ENCODE measurements at places on chromosomes 4 and X.

- no peak for DNase-seq
These were observed 69.8 kb downstream of the TBL1X start for GRCh38 chrX:9534686-9535085.

DNA sequence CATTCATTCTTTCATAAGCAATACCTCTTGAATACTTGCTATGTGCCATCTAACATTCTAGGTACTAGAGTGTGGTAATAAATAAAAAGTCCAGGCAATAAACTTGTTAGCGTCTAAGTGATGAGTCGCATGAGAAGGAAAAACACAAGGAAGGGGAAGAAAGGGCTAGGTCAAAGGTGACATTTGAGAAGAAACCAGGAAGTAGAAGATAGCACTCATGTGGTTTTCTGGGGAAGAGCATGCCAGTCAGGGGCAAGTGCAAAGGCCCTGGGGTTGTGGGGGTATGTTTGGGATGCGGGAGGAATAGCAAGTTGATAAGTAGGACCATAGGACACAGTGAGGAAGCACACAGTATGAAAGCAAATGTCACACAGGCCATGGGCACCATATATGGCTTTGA, 157.0 kb downstream of the TSPAN5 start:
- DNase-seq = no peak

DNA sequence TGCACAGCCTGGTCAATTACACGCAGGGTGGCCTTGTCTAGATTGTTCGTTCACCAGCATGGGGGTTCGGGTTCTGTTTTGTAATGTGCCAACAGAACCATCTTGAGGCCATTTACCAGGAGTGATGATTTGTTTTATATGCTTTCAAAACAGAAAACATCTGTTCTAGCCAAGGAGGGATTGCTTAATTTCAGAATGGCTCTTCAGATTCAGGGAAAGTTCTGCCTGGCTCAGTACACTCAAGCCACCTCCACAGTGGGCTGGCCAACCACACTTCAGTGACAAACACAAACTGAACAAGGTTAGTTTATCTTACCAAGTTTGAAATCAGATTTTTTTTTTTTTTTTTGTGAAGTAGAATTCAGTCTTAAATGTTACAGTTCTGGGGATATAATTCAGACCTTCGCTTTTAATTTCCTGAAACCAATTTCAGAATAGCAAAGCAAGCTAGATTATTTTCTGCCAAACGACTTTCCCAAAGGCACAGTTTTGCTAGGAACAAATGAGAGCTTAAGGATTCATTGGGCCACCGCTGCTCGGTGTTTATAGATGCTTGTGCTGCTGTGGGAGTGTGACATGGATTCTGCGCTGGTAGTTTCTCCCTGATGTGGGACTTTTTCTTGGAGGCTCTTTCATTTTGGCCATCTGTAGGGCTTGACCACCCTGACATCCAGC, 23.4 kb downstream of the SMS start:
- no peak for DNase-seq

GRCh38 chr4:112664611-112665010, 27.7 kb downstream of the LARP7 start:
- no peak for DNase-seq

- no peak for DNase-seq
These were observed 61.9 kb downstream of the DCTD start for GRCh38 chr4:182855312-182855711.

DNA sequence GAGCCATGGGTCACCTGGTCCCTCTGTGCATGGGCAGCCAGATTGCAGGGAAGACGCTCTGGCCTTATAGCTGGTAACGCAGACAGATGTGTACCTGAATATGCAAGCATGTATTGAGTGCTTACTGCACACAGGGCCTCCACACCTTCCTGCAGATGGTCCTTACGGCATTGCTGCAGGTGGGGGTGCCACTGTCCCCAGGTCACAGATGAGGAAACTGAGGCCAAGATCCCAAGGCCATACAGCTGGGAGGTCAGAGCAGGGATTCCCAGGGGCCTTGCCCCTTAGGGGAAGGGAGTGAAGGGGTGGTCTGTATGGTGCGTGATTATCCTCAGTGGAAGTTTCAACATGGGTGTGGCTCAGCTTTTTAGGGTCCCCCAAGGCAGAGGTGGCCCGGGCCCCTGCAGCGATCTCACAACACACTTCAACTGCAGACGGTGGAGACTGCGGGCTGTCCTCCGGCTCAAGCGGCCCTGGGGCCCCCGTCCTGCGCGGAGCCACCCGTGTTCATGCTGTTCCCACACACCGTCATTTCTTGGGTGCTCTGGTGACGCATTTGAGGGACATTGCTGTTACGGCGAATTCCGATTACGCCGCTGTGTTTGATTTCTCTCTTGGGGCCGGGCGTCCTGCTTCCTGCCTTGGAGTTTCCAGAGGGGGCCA, 8.1 kb downstream of the DOK7 start:
- DNase-seq = no peak

DNA sequence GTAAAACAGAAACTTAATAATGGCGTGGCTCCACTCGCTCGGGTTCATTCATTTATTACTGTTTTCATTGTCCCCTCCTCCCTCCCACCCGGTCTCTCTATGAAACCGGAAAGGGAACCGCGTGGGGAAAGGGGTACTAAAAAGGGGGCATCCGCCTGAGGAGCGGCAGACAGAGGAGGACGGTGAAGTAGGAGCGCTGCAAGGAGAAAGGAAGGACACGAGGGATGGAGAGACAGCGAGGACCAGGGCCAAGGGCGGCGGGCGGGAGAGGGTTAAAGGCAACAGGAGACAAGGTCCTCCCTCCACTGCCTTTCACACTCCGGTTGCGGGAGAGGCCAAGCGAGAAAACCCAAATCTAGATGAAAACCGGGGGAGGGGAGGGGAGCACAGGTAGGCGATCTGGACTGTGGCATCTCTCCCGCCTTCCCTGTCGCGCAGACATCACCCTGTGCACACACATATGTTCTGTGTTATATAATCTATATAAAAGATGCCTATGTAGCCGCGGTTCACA, 829 bp downstream of the ELOVL6 start:
- peak; percentile 45 for DNase-seq

DNA sequence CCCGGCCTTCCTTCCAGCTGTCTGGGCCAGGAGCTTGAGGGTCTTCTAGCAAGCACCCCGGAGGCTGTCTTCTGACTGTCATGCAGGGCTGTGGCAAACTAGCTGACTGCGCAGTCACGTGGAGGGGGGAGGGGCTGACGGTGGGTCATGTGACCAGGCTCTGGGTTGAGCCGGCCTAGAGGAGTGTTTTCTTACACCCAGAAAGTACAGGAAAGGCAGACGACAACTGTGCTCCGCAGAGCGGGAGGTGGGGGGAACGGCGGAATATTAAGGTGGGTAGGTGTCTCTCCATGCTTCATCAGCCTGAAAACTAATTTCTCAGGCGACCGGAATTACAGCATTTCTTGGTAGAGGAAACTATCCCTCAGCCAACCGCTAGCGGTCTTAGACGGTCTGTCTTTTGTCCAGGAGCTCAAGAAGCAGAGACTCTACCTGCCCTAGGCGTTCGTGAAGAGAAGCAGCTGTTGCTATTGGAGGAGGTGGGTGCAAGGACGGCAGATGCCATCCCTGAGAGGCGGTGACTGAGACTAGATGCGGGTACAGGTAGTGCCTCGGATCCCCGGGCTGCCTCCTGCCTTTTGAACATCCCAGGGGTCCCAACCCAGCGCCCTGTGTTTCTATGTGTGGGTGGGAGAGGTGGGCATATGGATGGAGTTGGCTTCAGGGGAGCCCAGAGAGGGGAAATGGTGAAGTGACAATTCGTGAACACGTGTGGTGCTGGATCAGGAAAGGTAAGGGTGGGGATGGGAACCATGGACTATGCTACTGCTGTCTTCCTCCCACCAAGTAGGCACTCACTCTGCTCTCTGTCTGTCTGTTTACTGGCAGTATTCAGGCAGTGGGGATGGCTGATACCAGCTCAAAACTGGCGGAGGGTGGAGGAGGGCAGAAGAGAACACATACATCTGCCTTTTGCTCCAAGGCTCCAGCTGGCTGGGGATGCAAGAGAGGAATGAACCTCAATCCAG, 8.8 kb downstream of the GPRASP1 start:
- peak; percentile 65 for DNase-seq

DNA sequence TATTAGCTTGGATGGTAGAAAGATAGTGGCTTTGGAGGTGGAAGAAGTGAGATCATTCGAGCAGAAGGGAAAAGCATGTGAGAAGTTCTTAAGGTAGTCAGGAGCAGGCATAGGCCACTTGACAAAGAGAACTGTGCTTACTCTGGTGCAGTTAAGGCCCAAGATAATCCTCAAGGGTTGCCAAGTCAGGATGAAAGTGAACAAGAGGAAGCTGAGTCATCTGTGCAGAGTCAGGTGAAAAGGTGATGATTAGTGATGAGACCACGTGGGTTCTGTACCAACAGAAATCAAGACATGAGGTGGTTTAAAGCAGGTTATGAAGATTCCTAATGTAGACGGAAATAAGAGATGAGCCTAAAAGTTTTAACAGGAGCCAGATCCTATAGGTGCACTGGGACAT, 369.8 kb downstream of the DTHD1 start:
- no peak for DNase-seq

DNA sequence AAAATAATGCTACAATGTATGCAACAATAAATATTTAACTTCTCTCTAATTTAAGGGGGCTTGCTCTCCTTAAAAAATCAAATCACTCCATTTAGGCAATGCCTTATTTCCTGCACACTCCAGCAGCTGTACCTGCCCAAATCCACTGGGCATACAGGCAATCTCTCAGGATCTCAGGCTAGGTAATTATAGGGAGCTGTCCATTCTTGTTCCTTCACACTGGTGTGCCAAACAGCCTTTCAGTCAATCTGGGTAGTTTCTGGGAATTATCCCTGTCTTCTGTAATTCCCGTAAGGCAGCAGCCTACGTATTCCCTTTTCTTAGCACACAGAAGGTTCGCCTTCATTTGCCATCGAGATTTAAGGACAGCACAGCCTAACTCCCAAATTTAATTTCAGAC, 922.6 kb upstream of the SLIT2 start:
- no peak for DNase-seq
